Central memory CD8-positive, alpha-beta T cell (primary cell): ENCODE measurements at places on chromosomes 4 and X.

DNA sequence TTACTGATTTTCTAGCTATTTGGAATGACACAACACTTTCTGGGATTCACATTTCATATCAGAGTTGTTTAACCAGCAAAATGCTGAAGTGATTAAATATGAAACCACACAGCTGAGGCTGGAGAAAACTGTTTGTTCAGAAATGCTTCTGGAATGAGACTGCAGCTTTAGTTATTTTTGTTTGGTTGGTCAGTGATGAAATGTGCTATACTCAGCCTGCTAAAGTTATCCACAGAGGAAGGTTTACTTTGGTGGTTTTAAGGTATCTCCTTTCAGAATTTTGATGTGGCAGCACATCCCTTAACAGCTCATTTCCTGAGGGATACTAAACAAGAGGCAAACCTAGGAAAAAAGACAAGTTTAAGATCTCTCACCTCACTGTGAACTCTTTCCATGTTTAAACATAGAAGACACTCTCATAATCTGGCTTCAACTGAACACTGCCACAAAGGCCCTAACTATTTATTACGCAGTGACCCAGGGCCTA, 106.6 kb upstream of the PDE5A start:
- no peak for DNase-seq

DNA sequence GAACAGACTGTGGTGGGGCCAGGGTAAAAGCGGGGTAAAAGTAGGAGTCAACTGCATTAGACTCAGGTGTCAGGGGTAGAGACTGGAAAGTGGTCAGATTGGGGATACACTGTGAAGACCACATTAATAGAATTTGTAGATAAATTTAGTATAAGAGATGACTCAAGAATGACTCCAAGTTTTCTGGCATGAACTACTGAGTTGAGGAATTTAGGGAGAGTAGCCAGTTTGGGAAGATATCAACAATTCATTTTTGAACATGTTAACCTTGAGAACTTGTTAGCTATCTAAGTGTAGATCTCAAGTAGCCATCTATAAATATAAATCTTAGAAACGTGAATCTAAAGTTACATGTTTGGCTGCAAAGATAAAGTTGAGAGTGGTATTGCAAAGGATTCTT, 206.9 kb upstream of the HCCS start:
- no peak for DNase-seq

DNA sequence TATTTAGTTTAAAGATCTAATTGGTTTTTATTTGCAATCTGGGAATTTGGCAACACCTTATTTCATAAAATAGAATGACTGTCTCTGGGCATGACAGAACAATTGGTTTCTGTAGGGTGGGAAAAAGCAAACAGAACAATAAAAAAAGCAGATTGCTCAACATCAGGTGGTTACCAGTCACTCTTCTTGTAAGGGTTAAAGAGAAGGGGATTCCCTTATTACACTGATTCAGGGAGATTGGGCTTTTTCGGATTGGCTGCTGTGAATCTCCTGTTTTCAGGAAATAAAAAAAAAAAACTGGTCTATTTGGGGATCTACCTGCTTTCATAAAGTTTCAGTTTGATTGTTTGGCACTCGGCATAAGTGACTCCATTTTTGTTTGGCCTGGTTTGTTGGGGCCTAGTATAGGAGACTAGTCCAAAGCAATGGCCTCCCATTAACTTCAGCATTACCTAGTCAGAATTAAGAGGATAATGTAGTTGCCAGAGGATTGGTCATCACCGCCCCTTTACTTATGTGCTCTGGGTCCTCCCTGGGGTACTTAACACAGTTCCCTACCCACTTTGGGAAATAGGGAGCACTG, 380.5 kb downstream of the IDS start:
- DNase-seq = no peak

DNA sequence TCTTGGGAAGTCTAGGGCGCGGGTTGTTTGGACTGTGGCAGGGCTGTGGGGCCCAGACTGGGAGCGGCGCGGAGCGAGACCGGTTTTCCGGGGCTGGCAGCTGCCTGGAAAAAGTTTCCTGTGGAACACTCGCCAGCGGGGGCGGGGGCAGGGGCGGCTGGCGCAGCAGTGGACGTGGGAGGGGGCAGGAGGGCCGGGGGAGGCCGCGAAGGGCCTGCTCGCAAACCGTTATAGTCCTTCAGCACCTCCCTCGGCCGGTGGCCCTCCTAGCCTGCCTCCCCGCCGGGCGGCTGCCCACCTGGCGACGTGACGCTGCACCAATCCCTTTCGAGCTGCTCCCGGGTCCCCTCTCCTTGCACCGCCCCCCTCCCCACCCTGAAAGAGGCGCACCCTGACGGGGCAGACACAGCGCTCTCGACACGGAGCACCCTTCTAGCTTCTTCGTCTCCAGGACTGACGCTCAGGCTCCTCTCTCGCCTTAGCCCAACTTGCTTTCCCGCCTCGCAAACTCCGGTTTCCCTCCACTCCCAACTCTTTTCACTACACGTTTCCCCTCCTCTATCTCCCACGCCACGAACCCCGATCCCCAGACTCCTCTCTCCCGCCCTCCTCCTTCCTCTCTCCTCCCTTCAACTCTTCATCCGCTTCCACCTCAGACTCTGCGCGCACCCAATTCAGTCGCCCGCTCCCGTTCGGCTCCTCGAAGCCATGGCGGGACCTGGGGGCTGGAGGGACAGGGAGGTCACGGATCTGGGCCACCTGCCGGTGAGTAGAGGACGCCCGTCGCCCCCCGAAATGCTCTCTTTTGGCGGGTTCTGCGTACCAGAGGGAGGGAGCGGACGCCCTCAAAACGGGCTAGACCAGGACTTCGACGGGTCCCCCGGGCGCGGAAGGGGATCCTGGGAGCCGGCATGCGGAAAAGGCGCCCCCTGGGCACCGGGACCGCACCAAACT, at the start of gene NRK:
NRK (plus strand) TSS at position 402 of the 954 bp plus-strand sequence; CDS start at position 709, 307 bp downstream.
- no peak for DNase-seq

- no peak for DNase-seq
Observed at GRCh38 chrX:63686878-63687714, 97.9 kb downstream of the ARHGEF9 start.

- no peak for DNase-seq
Observed at GRCh38 chr4:32631831-32632230, 1911.7 kb downstream of the PCDH7 start.

DNA sequence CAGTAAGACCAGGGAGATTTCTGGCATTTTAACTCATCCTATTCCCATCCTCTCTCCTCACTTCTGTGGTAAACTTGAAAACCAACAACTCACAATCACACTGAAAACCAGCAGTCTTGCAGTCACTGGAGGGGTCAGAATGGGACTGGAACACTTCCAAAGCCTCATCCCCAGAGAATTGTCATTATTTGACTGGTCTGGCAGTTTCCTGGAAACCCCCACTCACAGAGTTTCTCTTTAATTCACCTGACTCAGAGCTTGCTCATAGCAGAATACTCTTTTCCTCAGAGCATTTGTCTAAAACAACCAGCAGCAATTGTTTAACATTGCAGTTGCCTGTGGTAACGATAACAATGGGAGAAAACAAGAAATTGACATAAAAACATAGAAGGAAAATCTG, 7.3 kb upstream of the RAB9B start:
- no peak for DNase-seq

DNA sequence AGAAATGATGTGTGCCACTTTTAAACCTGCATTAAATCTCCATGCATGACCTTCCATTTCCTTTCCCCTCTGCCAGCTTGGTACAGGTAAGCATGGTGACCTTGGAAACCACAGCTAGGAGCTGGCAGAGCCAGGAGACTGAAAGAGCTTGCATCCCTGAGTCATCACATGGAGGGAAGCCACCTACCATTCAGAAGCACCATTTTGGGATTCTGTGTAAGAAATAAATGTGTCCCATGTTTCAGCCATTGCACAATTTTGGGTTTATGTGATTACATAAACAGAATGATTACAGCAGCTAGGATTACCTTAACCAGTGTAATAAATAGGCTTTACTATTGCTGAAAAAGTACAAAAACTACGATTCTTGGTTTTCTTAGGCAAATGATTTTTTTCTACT, 17.3 kb upstream of the CCDC149 start:
- DNase-seq = no peak

- no peak for DNase-seq
Observed at GRCh38 chr4:153374442-153374841, 30.0 kb downstream of the MND1 start.

- no peak for DNase-seq
Observed at GRCh38 chr4:144989306-144989705, 108.7 kb downstream of the ANAPC10 start.

GRCh38 chr4:1365271-1366178, 18.5 kb downstream of the UVSSA start:
- DNase-seq = no peak

DNA sequence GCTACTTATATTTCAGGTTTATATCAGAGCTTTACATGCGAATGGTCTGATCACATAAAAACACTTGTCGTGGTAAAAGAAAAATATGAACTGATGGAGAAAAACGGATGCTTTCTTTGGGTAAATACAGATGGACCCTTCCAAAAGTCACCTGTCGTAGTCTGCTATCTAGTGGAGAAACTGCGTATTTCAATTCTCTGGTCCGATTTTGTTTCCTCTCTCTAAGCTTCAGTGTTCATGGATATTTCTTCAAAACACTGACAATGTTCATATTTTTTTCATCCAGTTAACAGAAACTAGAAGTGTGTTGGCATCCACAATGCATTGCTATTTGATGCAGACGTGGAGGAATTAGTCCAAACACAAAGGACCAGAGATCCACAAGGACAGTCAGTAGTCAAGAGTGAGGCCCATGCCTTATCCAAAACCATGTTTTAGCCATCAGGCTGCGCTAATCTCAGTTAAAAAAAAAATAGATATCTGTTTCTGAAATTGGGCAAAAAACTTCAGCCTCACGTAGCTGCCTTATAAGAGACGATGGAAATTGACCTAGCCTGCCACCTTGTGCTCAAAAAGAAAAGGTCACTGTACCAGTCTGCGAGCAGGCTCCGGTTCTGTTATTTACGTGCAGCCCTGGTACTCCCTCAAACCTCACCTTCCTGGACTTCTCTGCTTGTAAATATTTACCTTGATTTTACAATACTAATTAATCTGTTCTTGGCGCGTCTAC, 16.0 kb downstream of the MEPE start:
- no peak for DNase-seq

- DNase-seq = no peak
Observed at GRCh38 chr4:110518889-110519490, 43.0 kb downstream of the ENPEP start.

- no peak for DNase-seq
Observed at GRCh38 chr4:142776026-142776425, 70.1 kb downstream of the INPP4B start.

GRCh38 chrX:253451-254297, 27.5 kb upstream of the PLCXD1 start:
- DNase-seq = no peak

DNA sequence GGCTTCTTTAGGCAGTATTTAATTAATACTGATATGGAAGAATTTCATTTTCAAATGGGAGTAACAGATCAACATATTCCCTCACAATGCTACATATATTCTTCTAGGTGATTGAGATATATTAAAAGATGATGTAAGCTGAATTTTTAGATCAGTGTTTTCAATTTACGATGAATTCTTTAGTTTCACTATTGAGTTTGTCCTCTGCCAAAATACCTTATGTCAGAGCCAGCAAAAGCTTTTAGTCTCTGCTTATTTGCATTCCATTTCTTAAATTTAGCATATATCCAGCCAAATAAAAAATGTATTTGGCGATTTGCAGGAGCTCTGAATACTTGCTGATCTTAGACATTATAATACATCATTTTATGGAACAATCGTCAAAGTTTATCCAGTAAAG, 144.3 kb downstream of the MOSPD2 start:
- DNase-seq = no peak

- no peak for DNase-seq
Observed at GRCh38 chrX:124895947-124896346, 423.7 kb upstream of the TEX13C start.

GRCh38 chrX:148135738-148136137, 154.6 kb downstream of the FMR1NB start:
- DNase-seq = no peak

DNA sequence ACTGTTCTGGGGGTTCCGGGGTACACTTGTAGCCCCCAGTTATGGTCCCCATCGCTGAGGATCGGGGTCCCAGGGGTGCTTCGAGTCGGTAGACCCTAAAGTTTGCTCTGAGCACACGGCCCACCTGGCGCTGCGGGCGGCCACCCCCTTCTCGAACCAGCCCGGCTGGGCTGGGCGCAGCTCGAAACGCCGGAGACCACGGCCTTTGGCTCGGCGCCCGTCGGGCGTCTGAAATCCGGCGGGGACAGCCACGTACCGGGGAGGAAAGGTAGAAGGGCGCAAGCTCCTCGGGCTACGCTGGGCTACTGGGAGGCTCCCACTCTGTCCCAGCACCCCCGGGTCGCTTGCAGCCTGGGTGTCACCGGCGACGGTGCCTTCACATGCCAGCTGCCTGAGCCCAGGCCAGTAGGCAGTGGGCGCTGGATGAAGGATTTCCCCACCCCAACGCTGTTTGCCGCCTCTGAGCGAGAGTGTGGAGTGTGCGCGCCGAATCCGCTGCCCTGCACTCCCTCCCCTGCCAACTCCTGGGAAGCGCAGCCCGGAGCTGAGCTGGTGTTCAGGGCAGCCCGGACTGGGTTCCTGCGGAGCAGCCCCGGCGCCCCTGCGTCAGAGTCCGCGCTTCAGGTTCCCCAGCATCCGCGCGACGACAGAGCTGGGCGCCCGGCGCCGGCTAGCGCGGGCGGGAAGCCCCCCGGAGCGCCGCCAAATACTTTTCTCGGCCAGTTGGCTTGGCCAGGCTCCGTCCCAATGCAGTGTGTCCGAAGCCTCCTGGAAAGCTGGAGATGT, 637 bp downstream of the MAMLD1 start:
- DNase-seq = no peak

DNA sequence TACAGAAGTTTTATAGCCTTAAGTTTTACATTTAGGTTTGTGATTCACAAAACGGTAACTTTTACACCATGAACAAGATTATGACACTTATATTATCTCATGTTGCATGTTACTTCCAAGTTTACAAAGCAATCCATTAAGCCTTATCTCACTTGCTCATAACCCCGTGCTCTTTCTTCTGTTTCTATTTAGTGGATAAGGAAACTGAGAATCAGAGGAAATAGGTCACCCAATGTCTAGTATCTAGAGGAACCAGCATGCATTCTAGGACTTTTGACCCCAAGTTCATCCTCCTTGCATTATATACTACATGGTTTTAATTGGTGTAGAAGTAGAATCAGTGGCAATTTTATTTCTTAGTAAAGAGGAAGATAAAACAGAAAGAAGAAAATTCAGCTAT, 67.0 kb upstream of the ANXA3 start:
- DNase-seq = no peak

DNA sequence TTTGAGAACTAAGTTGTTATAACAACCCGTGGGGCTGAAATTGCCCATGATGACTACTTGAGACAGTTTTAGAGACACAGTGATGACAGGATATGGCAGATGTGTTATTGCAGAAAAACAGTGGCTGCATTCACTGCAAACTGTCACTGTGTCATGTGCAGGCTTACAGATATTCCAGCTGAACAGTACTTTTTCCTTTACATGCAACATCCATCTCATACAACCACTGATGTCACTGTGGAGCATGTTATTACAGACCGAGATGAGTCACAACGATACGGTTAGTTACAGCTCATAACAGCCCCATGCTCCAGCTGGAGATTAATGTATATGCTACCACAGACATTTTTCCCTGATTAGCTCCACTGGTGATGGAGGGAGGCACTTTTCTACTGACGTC, 207.4 kb downstream of the TMA16 start:
- DNase-seq = no peak

- no peak for DNase-seq
Observed at GRCh38 chr4:22315628-22316027, 200.2 kb downstream of the ADGRA3 start.
